ACHN (cell line): ENCODE measurements at places on chromosomes 1 and 21.

GRCh38 chr1:39046613-39047210 lies 20.6 kb downstream of the NDUFS5 start:
- DNase-seq: no peak

DNA sequence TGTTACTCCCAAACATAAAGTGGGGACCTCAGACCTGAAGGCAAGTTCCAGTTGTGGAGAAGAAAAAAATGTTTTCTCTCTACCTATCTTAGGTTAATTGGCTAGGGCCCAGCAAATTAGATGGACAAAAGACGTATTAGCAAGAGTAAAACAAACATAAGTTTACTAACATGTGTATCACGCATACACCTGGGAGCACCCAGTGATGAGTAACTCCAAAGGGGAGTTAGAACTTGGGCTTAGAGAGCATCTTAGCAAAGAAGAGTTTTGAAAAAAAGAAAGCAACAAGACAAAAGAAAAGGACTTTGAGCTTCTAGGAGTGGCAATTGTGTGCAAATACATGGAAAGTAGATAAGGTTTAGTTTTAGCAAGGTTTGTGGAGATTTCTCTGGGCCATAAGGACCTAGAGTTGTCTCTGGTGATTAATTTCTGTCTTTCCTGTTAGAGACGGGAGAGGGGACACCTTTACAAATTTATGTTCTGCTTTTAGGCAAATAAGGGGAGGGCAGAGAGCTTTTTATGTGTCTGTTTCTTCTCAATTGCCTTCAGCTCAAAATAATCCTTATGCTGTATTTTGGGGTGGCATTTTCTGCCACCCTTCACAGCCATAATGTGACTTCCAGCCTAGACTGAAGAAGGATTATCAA lies 76.7 kb upstream of the PTGFRN start:
- DNase-seq: no peak

DNA sequence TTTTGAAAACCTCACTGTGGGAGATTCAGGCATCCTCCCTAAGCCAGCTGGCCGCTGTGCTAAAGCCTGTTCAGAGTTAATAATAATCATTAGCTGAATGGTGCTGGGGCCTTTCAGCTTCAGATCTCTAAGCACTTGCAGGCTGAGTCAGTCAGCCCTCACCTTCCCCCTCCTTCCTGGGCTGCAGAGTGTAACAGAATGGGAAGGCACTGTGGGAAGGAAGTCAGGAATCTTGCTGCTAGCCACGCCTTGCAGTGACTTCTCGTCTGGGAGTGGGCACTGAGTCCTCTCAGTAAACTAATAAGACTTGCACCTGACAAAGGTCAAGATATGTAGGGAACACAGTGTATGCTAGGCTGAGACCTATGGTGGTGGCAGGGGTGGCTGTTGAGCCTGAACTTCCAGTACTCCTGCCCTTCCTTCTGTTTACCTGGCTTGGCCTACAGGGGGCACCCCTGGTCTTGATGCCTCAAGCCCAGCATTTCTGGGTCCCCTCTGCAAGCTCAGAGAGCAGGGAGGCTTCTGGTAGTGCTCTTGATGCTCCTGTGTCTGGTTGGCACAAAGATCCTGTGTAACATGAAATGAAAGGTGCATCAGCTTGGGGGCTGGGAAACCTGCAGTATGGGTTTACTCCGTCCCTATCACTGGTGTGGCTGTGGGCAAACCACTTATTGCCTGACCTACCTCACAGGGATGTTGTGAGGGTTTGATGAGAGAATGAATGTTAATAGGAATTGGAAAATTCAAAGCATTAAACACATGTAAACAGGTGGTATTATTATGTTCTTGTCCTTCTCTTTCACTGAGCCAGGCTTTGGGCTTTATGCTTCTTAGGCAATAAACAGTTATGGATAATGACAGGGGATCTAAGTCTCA lies 6.0 kb downstream of the CYB561D1 start:
- DNase-seq: peak; percentile 78

DNA sequence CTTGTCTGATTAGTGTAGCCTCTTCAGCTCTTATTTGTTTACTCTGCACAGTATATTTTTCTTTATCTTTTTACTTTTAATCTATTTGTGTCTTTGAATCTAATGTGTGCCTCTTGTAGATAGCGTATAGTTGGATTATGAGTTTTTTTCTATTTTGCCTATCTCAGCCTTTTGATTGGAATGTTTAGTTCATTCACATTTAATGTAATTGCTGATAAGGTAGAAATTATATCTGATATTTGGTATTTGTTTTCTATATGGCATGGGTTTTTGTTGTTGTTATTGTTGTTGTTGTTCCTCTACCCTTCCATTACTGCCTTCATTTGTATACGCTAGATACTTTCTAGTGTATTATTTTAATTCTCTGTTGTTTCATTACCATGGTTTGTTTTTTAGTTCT lies 131.7 kb upstream of the GRIK3 start:
- no peak for DNase-seq

DNA sequence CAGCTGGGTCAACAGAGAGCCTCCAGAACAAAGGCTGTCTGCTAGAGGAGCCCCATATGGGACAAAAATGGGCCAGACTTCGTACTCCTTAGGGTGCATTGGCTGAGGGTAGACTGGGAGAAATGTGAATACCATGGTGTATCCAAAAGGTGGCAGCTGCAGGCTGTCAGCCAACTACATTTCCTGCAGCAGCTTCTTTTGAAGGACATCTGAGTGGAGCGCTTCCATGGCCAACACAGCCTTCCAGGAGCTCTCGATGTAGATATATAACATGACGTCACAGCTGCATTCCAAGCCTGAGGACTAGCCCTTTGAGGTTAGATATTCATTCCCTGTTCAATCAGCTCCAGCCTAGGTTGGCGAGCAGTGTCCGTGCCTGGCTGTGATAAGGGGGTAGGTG lies 107.7 kb downstream of the MAB21L3 start:
- no peak for DNase-seq

DNA sequence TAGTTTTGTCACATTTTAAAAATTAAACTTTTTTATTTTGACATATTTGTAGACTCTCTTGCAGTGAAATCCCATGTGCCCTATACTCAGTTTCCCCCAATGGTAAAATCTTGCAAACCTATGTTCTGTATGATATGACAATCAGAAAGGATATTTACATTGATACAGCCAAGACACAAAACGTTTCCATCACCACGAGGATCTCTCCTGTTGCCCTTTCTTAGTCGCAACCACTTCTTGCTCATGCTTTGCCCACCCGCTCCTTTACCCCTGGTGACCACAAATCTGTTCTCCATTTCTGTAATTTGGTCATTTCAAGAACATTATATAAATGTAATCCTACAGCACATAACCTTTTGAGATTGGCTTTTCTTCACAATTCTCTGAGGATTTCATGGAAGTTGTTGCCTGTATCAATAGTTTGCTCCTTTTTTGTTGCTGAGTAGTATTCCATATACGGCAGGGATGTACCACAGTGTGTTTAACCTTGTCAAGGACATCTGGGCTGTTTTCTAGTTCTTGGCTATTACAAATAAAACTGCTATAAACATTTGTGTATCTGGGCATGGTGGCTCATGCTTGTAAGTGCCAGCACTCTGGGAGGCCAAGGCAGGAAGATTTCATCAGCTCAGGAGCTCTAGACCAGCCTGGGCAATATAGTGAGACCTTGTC lies 14.0 kb upstream of the BATF3 start:
- no peak for DNase-seq

DNA sequence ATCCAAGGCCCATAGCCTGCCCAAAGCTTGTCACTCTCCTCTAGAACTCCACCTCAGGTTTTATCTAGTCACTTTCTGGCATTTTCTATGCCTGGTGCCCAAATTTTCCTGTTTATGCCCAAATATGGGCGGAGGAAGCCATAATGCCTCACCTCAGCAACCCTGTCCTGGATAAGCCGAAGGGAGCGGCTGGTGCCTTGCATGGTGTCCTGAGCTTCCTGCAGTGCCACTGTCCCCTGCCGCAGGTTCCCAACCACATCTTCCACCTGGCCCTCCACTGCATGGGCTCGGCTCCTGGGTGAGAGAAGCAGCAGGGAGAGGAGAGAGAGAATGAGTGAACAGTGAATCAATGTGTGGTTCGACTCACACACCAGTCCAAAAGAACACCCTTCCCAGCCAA lies 34.2 kb downstream of the CAMK1G start:
- no peak for DNase-seq

GRCh38 chr1:238681021-238681420 lies 705.3 kb upstream of the CHRM3 start:
- no peak for DNase-seq

DNA sequence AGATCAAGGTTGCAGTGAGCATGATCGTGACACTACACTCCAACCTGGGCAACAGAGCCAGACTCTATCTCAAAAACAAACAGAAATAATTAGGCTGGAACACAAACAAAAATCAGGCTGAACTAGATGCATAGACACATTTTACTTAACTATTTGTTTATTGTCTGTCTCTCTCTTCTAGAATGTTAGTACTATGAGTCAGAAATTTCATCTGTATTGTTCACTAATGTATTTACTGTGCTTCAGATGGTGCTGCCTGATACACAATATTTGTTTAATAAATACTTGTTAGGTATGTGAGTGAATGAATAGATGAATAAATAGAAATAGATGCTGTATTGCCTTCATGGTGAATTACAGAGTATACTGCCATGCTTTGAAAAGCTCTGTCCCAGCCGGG lies 6.0 kb upstream of the LIN28A start:
- no peak for DNase-seq

DNA sequence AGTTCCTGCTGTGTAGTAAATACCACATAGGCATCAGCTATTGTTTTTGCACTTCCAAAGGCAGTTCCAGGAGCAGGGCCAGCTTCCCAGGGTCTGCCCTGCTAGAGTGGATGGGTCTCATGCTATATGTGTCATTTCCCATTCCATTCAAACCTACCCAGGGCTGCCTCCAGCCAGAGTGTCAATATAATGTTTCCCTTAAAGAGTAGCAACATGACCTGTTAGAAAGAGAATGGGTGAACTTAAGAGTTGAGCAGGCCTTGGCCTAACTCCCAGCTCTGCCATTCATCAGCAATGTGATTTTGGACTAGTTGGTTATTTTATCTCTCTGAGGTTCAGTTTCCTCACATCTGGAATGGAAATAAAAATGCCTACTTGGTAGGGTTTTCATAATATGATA lies 44.9 kb downstream of the RAB3B start:
- no peak for DNase-seq

GRCh38 chr1:36339215-36339614 lies 15.8 kb upstream of the EVA1B start:
- no peak for DNase-seq

- no peak for DNase-seq
These were observed 1091.5 kb upstream of the B3GALT2 start for GRCh38 chr1:194277927-194278326.

- peak; percentile 86 for DNase-seq
These were observed at the start of gene VAMP4 for GRCh38 chr1:171741872-171742576. VAMP4 (minus strand) TSS chr1:171742065; CDS start chr1:171738414, 3,651 bp downstream.

GRCh38 chr1:23026568-23026967 lies 7.3 kb downstream of the KDM1A start:
- no peak for DNase-seq

DNA sequence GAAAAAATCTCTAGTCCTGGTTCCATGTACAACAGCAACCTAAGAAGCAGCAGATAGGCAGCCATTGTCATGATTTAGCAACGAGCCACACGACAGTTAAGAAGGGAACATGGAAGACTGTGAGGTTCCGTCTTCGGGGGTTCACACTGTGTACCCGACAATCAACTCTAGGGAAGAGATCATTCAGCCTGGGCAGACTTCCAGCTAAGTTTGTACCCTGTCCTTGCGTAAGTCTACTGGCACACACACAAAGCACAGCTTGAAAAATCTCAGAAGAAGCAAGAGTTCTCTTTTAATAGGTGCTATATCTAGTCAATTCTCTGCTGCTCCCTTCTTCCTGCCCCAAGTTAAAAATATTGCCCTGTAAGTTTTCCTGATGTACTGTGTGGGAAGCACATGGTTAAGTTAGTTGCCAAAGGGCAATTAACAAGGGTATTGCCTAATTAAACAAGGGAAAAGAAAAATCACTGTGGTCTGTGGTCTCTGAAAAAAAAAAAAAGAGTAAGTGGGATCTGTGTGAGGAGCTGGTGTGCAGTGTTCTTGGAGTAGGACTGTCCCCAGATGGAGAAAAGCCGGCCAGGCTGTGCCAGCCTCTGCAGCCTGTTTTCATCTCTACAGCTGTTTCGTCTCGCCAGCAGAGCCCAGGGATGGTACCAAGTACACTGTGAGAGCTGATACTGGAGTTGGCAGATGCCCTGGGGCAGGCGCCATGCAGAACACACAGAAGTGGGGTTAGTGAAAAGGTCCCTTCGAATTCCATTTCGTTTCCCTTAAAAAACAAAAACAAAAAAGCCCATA lies 6.4 kb upstream of the MYBPHL start:
- DNase-seq: no peak

- DNase-seq: no peak
These were observed at the start of gene ADGRB2 for GRCh38 chr1:31764312-31765040. ADGRB2 (minus strand) TSS chr1:31764340; CDS start chr1:31757221, 7,119 bp downstream.

DNA sequence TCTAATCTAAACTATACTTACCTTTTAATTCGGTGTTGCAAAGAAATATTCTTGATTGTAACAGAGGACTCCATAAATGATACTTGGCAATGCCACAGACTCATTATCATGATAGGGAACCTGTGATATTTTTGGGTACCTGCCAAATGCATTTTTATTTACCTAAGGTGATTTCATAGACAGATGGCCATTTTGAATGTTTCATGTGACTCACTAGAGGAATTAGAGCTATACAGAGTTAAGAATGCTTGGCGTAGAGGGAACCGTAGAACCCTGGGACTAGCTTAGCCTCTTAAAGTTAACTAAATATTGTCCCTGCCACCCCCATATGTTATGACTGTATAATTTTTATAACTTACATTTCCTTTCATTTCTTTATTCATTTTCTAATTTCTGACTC lies 136.1 kb downstream of the DISP1 start:
- DNase-seq: no peak

DNA sequence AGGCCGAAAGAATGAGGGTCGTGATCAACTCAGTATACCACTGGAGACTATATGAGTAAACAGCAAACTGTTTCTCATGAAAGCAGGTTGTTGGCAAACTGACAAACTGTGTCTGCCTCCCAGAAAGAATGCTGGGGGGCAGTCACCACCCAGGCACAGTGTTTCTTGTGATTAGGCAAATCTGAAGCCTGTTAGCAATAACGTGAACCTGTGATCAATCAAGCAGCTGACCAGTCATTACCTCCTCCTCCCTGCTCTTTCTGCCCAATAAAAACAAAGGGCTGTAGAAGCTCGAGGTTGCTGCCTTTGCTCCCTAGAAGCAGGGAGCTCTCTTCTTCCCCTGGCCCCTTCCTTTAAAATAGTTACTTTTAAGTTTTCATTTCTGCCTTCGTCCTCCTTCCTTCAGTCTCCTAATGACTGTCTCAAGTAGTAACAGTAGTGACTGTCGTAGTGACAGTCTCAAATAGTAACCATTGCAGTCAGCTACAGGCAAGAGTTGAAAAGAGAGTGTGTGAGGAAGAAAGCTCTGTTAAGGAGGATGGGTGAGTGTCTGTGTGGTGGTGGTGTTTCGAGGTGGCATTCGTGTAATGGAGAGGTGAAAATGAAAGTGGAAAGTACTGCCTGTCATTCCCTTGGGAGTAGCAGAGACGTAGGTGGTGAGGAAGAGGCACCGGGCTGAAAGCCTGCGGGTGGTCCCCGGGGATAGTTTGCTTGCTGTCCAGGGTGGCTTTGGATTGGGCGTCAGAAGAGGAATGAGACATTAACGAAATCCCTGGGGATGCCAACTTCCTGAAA lies 14.5 kb downstream of the HHAT start:
- DNase-seq: peak; percentile 76
